ENCODE measurements at places on chromosomes 11 and 22. TPM values are rescaled to one million over a fixed set of nuclear protein-coding genes. Genes with fewer than 3 reads are reported as not detected.

GRCh38 chr22:32808038-32808445 lies 6.5 kb downstream of the TIMP3 start:
- DNase-seq = no peak

DNA sequence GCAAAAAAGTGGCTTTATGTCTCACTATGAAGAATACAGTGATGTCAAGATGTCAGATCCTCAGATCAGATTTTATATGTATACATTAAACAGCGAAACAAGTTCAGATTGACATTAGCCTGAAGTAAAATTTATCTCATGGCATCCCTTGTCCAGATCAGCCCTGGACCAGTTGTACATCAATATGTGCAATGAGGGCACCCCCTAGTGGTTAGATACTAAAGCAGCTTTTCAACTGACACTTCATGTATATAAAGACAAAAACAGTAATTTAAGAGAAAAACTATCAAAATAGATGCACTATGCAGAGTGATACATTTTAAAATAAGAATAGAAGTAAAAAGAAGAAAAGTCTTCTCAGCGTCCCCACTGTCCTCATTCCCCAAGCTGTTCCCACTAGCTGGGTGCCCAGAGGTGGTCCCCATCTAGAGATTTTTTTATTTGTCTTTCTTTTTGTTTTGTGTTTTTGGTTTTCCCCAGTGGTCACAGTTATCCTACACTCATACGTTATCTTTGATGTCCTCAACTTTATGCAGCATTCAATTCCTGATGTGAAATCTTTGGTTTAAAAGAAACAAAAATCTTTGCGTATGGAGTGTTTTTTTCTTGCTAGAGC lies 2193.4 kb upstream of the RAG2 start:
- DNase-seq = peak; percentile 1

DNA sequence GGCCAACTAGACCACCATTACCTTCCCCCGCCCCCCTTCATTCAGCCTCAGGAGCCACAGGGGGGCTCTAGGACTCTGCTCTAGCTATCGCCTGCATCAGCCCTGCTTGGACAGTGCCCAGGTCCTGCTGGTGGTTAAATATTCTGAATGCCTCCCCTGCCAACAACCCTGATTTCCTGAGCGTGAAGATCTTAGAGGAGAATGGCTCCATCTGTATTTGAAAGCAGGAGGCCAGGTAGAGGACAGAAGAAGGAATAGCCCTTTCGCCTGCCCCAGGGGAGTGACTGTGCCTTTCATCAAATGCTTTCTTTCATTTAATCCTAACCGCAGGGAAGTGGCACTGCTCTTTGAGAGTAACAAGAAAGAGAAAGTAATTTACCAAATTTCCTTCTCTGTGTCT lies 69.2 kb downstream of the ISX start:
- no peak for DNase-seq

GRCh38 chr11:117997823-117998579 lies 11.8 kb downstream of the IL10RA start:
- no peak for DNase-seq

DNA sequence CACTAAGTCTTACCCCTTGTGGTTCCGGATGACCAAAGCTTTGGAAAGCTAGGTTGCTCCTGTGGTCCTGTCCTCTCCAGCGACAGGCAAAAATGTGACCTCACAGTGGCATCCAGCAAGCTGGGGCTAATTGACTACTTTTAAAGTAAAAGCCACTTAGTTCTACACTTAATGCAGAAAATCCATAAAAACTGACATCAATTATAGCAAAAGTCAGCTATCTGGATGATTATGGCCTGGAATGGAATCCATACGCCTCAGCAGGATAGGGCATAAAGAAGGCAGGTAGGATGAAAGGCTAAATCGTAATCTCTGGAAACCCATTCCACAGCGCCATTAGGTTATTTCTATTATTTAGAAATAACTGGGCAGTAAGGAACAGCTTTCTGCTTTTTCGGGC lies 91.9 kb downstream of the ARL14EP start:
- DNase-seq = no peak

- no peak for DNase-seq
These were observed 132.9 kb downstream of the CHST1 start for GRCh38 chr11:45532546-45532945.

DNA sequence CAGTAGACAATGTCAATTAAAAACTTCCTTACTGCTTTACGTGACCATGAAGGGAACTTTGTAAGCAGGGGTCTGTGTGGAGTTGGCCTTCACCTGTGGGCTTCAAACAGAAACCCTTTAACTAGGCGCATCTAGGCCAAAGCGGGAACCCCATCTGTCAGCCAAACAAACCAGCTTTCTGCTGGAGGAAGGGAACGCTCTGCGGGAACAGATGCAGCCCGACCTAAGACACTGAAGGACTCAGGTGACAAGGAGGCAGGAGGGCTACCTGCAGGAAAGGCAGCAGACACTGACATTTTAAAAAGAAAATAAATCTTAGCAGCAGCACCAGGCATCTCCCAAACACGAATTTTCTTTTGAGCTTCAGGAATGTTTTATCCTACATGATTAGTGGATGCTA lies 78.4 kb downstream of the CADM1 start:
- DNase-seq = no peak

DNA sequence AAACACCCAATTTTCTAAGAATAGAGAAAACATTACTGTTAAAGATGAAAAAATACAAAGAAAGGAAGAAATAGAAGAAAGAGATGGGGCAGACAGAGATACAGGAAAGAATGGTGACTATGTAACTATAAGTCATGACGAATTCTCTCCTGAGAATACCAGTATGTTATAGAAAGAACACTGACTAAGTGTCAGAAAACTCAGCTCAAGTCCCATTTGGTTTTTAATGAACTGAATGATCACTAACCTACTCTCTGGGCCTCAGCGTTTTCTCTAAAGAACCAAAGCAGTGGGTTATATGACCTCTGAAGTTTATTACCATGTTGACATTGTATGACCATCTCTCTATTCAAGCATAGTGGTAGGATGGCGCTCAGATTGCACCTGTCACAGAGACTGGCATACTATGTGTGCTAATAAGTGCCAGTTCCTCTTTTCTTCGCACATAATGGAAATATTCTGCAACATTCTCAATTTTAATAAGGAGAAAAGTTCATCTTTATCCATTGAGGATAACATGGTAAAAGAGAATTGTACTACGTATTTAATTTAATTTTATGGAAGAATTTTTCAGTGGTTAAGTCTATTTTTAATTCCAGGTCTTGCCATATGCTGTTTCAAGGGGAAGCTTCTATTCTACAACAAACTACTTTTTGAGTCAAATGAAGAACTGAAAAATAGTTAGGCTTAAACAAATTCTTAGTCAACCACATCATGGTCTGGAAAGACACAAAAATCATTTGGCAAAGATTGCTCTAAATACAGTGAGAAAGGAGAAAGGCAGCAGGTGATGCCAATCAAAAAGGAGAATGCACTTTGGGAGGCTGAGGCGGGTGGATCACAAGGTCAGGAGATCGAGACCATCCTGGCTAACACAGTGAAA lies 25.0 kb upstream of the EED start:
- no peak for DNase-seq

DNA sequence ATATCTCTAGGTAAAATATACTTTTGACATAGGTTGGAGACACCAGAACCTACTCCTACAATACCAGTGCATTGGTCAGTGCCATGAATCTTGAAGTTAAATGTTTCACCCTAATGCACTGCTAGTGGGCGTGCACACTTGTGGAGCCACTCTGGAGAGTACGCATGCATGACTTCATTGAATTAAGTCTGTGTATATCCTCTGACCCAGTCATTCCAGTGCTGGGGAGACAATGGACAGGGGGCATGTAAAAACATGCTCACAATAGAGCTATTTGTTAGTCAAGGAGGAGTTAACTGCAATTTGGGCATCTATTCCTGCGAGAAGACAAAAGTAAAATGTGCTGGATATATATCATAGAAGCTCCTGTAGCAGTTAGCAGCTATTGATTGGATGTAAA lies 335.4 kb upstream of the NCAM1 start:
- no peak for DNase-seq

DNA sequence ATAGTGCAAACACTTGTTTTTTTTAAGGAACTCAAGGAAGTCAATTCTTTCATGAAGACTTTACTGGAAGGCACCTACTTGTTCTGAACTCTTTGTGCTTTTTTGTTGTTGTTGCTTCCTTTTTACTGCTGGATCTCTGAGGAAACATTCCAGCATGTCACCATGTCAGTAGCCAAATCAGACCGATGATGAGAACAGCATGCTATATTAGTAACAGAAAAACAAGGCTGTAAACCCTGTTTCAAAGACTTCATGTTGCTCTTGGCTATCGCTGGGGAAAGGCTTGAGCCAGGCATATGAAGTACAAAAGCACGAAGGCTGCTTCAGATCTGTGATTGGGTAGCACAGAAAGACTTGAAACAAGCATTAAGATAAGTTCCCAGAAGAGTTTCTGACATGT lies 125.6 kb upstream of the SLC5A12 start:
- DNase-seq = no peak

GRCh38 chr11:35721651-35722282 lies 59.2 kb downstream of the TRIM44 start:
- peak; percentile 28 for DNase-seq

DNA sequence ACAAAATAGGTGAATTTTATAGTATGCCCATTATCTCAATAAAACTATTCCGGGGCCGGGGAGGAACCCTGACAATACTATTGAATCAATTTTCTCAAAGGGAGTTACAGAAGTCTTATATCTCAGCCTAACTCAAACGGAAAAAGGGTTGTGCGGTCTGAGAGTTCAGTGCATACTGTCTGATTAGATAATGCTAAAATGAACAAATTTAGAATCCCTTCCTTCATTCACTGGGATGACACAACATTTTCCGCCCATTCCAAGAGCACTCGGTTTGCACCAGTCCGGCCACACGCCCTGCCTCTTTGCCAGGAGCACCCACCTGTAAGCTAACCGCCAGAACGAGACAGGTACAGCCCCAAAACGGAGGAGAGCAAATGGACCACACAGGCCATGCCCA lies 50.0 kb upstream of the NFRKB start:
- no peak for DNase-seq

- no peak for DNase-seq
These were observed 12.3 kb upstream of the WNT11 start for GRCh38 chr11:76218449-76219178.

DNA sequence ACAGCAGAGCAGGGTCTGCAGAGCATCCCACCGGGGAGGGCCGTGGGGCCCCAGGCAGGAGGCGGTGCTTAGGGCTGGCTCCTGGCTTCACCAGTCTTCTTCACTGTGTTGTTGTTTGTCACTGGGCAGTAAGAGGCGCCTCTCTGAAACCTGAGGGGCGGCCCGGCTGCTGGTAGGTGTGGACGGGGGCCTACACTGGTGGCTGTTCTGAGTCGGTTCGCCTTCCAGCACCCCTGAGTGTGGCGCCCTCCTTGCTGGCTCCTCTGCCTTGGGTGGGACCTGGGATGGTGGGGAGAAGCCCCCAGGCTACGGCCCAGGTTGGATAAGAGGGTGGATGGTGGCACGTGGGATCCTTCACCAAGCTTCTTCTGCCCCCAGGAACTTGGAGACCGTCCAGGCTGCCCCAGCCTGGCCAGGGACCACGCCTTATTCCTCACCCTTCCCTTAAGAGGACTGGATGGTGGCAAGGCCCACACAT lies 10.4 kb upstream of the GRAMD4 start:
- DNase-seq = no peak

DNA sequence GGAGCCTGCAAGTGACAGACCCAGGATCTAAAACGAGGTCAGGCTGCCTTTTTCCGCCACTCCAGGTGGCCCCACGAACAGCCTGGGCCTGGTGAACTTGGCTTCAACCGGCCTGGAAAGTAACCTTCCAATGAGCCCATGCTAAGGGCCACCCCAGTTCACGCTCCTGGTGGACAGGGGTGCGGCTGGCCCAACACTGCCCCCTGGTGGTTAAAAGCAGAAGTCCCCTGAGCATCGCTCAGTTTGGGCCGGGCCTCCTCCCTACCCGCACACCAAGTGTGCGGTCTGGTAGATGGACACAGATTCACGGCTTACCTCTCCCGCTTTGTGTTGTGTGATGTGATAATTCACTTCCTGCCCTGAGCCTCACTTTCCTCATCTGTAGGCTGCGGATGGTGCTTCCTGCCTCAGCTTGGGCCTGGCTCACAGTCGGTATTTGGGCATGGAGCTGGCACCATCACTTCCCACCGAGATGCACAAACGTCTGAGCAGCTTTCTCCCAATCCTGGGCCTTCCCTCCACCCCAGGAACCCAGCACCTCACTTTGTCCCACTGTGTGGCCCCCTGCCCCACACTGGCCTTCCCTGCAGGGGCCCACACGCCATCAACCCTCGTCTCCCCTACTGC lies 13.7 kb upstream of the SEC14L3 start:
- peak; percentile 56 for DNase-seq

DNA sequence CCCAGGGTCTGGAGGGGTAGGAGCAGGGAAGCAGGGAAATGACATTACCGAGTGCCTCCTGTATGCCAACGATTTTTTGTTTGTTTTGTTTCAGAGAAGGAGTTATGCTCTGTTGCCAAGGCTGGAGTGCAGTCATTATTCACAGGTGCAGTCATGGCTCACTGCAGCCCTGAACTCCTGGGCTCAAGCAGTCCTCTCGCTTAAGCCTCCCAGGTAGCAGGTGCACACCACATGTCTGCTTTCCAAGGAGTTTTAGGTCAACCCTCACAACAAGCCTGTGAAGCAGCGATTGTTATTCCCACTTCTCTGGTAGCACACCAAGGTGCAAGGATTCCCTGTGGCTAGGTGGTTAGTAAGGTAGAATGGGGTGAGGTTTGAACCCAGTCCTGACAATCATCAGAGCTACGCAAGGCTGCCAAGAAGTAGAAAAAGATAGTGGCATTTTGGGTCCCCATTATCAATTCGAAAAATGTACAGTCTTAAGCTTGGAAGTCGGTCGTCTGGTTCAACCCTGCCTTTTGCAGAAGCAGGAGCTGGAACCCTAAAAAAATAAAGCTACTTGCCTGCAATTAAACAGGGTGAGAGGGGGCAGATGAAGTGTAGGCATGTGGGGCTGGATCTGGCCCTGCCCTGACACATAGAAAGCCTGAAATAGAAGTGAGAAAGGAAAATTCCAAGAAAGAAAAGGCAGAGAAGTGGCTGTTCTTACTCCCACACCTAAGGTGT lies 9.1 kb downstream of the UCP3 start:
- DNase-seq = no peak

GRCh38 chr11:120514541-120515121 lies 3.1 kb downstream of the GRIK4 start:
- DNase-seq = no peak

GRCh38 chr11:35938231-35938630 lies 5.6 kb upstream of the LDLRAD3 start:
- DNase-seq = no peak

The USH1C gene
- not detected for total RNA-seq

The IRAG1 gene
- 0.63 TPM for total RNA-seq

The HMOX1 gene
- 57.3 TPM for total RNA-seq

The PTS gene
- 21.0 TPM for total RNA-seq

The IGSF9B gene
- total RNA-seq = not detected

The ADAMTS8 gene
- not detected for total RNA-seq

The OSM gene
- total RNA-seq = not detected

The UPK3A gene
- not detected for total RNA-seq

The C22orf31 gene
- total RNA-seq = not detected

The KRTAP5-7 gene
- total RNA-seq = not detected

The RCOR2 gene
- 0.13 TPM for total RNA-seq

The MGAT3 gene
- not detected for total RNA-seq

Data from dermis microvascular lymphatic vessel endothelial cell (primary cell).